Posterior vena cava (tissue), 2 donors: ENCODE measurements at places on chromosomes 5 and 9. TPM values are rescaled to one million over a fixed set of nuclear protein-coding genes. Genes with fewer than 3 reads are reported as not detected.

- no peak for DNase-seq
Measured at GRCh38 chr5:59123595-59124561, 541.0 kb downstream of the RAB3C start.

- DNase-seq: peak; percentile 20
Measured at GRCh38 chr9:89869793-89870580, 265.2 kb downstream of the GADD45G start.

DNA sequence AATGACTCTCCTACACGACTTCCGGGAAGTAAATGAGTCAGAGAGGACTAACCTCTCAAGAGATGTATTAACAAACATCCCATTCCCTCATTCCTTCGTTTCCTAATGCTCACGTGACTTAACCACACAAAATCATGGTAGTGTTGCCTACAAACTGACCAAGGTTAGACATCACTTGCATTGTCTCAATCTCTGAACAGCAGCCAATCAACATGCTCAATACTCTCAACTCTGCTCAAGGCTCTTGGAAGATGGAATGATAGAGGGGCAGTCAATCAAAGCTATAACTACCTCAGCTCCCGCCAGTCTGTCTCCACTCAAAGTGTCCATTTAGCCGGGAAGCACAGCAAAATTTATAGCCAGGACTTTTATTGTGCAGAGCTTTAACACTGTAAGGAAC is 143.8 kb upstream of the PIK3R1 start:
- DNase-seq: no peak

DNA sequence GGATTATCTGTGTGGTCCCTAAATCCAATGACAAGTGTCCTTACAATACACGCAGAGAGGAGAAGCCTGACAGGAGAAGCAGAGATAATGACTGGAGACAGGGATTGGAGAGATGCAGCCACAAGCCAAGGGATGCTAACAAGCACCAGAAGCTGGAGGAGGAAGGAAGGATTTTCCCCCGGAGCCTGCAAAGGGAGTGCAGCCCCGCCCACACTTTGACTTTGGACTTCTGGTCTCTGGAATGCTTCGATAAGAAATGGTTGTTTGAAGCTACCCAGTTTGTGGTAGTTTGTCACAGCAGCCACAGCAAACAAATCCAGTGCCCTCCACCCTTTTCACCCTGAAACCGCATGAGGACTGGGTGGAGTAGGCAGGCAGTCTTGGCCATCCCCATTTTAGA is 77.2 kb upstream of the BOD1 start:
- DNase-seq: no peak

DNA sequence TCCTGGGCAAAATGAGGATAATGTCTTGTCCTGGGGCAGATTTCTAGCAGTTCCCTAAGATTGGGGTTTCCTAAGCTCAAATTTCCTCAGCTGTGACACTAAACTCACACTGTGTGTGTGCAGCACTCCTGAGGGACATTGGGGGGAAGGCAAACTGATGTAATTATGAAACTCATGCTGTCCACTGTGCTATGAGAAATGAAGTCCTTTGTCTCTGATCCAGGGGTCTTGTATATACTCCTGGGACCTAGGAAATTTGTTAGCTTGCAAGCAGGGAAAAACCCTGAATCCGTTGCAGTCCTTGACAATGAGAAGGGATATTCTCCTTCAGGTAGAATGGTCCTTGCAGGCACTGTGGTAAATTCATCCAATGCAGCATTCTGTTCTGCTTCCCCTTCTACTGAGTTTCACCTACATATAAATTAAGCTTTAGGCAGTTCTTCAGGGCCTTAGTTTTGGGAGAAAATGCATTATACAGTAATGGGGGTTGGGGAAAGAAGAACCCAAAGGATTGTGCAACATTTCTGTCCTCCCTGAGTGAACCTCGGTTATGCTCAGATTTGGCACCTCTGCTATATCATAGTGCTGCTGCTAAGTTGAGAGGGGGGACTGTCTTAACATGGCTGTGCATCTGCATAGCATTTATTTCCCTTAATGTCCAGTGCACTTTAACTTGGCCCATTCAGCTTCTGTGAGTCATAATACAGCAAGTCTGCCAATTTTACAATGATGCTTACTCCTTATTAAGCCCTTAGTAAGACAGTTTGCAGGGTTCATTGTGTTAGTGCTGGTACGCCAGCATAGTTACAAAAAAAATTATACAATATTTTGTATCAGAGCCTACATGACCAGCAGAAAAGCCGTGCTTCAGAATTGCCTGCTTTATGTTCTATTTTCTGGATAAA is 80.2 kb downstream of the PJA2 start:
- DNase-seq: no peak

GRCh38 chr5:159041444-159042198 is 58.1 kb downstream of the EBF1 start:
- DNase-seq: no peak

- no peak for DNase-seq
Measured at GRCh38 chr9:113712053-113712452, 164.1 kb upstream of the ZNF618 start.

GRCh38 chr9:71916834-71917534 is 5.5 kb downstream of the C9orf85 start:
- no peak for DNase-seq

GRCh38 chr9:117485176-117485575 is 70.3 kb upstream of the ASTN2 start:
- no peak for DNase-seq

- DNase-seq: no peak
Measured at GRCh38 chr5:123907349-123907748, 395.4 kb downstream of the CSNK1G3 start.

DNA sequence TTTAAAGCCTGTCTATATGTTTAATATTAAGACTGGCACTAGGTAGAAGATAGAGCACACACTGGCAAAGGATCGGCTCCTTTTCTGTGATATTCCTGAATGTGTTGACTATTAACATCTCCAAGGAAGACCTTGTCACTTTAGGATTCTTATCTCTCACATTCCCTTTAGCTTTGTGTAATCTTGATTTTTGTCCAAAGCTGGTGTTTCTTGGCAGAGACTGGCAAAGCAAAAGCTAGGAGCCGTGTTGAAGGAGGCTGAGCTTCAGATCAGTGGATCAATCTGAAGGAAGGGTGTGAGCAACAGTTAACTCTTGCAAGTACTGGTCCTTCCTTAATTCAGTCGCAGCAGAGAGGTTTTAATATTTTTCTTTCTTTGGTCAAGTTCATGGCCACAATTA is 830.4 kb upstream of the ZNF608 start:
- DNase-seq: no peak

DNA sequence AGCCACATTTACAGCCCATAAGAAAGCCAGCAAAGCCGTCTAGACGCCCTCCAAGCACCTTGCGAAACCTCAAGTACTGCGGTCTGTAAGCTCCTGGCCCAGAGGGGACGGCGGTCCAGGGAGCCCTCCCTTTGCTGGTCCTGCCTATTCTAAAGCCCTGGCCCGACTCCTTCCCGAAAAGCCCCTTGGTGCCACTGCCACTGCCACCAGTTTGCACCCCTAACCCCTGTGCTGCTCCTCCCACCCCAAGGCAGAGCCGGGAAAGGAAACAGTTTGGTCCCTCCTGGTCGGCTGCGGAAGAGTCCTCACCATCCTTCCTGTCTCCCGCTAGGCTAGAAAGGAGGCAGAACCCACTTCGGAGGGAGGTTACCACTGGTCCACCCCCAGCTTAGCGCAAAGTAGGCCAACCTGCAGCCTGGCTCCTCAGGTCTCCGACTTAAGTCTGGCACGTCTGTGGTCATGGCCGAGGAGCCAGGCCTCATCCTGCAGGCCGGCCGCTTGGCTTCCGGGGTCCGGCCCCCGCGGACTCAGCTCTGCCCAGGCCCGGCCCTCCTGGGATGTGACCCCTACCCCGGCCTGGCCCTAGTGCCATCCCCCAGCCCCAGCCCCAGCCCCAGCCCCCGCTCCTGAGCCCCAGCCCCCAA is 916 bp downstream of the TOR1A start:
- DNase-seq: peak; percentile 85

DNA sequence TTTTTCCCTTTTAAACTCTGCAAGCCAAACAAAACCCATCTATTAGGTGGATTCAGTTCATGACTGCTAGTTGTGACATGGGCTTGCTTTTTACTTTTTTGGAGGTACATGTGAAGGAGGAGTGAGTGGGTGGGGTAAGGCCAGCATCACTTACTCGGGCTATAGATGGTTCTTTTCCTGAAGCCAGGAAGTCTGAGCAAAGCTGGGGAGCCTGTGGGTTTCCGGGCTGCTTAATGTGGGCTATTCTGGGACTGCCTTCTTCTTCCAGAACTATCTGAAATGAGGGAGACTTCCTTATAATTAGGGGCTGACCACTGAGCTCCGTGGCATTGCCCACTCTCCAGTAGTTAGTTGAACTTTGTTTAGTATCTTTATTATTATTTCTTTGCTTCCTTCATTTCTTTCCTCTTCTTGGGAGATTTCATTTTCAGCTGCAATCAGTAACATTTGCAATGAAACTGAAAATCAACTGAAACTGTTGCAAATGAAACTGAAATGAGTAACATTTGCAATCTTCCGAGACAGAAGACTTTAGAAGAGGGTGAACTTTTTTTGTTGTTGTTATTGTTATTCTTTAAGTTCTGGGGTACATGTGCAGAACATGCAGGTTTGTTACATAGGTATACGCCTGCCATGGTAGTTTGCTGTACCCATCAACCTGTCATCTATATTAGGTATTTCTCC is 204.9 kb downstream of the LRRC70 start:
- no peak for DNase-seq

GRCh38 chr5:180670586-180671359 is 21.4 kb upstream of the FLT4 start:
- no peak for DNase-seq

- DNase-seq: no peak
Measured at GRCh38 chr5:160547872-160548271, 126.2 kb downstream of the PTTG1 start.

DNA sequence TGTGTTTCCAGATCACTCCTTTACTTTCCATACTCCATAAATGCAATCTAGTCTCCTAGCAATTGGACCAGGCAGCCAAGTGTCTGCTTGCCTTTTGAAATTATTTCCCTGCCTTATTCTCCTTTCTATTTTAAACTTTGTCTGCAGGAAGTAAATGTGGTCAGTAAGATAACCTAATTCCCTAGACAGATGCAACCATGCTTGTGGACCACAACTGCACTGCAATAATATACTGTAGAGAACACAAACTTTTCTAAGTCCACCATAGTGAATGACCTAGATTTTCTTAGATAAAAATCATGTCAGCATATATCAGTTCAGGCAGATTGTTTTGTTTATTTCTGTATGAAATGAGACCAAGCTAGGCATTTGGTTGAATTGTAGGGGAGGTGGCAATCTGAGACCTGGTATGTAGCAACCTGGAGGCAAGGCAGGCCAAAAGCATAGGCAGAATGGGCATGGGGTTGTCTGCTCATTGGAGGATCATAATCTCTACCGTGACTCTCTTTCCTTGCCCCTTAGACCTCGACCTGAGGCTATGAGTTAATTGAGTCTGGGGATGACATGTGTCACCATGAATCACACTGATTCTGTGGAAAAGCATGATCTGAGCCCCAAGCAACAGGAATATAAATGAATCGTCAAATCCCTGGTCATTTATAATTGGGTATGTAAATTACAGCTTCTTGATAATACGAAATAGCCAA is 20.7 kb downstream of the ACTL7B start:
- DNase-seq: no peak

The COL23A1 gene
- 3.0 TPM for total RNA-seq

The SCGB3A2 gene
- not detected for total RNA-seq

The CCNO gene
- 0.24 TPM for total RNA-seq

The PGM5 gene
- total RNA-seq: 235 TPM

The COL5A1 gene
- 196 TPM for total RNA-seq

The PITX1 gene
- total RNA-seq: 0.97 TPM
